ENCODE measurements at places on chromosomes 12 and 14.

- H3K27ac ChIP-seq = no peak overlapping the region
- peaks cover 6% of the 10 kb centered on the region for H3K4me1 ChIP-seq
- H3K36me3 ChIP-seq = peaks cover 7% of the 10 kb centered on the region
- no peaks in the 10 kb centered on the region for H3K27me3 ChIP-seq
- H3K4me3 ChIP-seq = no peak overlapping the region
Observed at GRCh38 chr12:66823857-66824570, 145.1 kb upstream of the GRIP1 start.

GRCh38 chr14:105258846-105259245, 10.5 kb downstream of the BTBD6 start:
- H3K27me3 ChIP-seq = no peaks in the 10 kb centered on the region
- no peak for DNase-seq
- H3K4me3 ChIP-seq = no peak overlapping the region
- no peak overlapping the region for H3K27ac ChIP-seq
- peaks cover 1% of the 10 kb centered on the region for H3K4me1 ChIP-seq

DNA sequence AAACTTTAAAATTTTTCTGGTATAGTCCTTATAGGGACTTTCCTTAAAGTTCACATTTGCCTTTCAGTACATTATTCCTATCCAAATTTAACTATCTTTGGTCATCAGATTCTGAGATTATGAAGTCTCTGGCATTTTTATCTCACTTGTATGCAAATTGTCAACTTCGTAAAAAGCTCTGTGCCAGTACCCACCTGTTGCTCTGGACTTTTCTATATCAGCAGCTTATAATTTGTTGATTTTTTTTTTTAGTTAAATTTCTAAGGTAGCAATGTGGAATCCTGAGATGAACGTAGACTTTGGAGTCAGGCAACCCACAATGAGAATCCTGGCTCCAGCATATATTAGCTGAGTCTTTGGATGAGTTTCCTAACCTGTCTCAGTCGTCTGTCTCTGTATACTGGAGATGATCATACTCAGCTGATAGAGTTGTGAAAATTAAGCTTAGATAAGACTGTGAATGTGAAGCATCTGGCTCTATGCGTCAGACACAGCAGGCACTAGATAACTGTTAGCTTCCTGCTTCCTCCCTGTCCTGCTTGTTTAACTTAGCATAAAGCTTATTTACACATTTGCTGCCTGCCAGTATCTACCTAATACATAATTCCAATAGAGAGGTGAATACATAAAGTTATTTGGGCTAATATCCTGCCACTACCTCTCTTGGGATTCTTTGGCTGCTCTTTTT, 59.8 kb downstream of the MARK3 start:
- peaks cover 3% of the 10 kb centered on the region for H3K4me1 ChIP-seq
- no peak overlapping the region for H3K4me3 ChIP-seq
- H3K27me3 ChIP-seq = no peaks in the 10 kb centered on the region
- H3K27ac ChIP-seq = no peak overlapping the region
- DNase-seq = no peak

DNA sequence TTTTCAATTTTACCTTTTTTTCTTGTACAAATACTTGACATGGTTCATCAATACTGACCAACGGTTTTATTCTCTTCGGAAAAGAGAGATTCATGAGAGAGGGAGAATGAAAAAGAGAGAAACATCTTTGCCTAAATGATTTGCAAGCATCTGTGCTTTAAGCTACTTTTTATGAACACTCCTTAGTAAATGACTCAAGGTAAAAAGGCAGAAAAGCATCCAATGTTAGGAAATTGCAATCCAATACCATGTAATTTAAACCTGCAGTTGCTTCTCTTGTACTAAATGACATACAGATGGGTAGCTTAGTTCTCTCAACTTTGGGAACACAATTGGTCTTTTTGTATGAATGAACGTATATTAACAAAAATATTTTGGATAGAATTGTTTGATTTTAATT, 46.1 kb downstream of the MSRB3 start:
- no peak for DNase-seq
- H3K27ac ChIP-seq = no peak overlapping the region
- no peaks in the 10 kb centered on the region for H3K4me1 ChIP-seq
- H3K4me3 ChIP-seq = no peak overlapping the region
- H3K27me3 ChIP-seq = peaks cover 19% of the 10 kb centered on the region
- H3K36me3 ChIP-seq = no peaks in the 10 kb centered on the region

DNA sequence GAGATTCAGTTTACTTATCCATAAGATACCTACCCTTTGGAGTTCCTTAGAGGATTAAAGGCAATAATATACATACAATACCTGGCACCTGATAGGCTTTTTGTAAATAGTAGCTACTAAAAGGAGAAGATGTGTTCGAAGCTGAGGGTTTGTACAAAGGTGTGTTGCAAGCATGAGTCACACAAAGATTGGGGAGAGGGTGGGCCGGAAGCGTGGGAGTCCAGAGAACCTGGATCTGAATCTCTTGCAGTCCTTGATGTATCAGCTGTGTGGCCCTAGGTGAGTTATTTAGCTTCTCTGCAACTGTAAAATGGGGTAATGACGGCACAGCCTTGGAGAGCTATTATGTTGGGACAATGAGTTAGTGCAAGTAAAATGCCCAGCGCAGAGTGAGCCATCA, 61.6 kb upstream of the PSMC1 start:
- H3K4me3 ChIP-seq = no peak overlapping the region
- no peak overlapping the region for H3K27ac ChIP-seq
- no peaks in the 10 kb centered on the region for H3K4me1 ChIP-seq
- no peak for DNase-seq

- no peaks in the 10 kb centered on the region for H3K36me3 ChIP-seq
- no peak for DNase-seq
- no peak overlapping the region for H3K27ac ChIP-seq
- no peak overlapping the region for H3K4me3 ChIP-seq
Observed at GRCh38 chr14:101726954-101727302, 34.6 kb upstream of the PPP2R5C start.

Measured in activated naive CD8-positive, alpha-beta T cell treated with anti-CD3 and anti-CD28 coated beads, Interleukin-2, amount 10 ng/mL, durations not matched to agents 7 days and 5 days (primary cell).